A549 treated with ZK216348 at 1 μM for 4 hours (cell line): ENCODE measurements at places on chromosomes 2 and 18. TPM values are rescaled to one million over a fixed set of nuclear protein-coding genes. Genes with fewer than 3 reads are reported as not detected.

DLGAP1 gene
- total RNA-seq = 0.05 to 0.12 TPM (median 0.10 TPM) in 3 of 5 replicates, not detected in the others

PRKAG3 gene
- total RNA-seq = not detected in 5 replicates

CNGA3 gene
- not detected in 5 replicates for total RNA-seq

KRTCAP3 gene
- total RNA-seq = 0.64 to 0.94 TPM (median 0.74 TPM) in 5 replicates

FBXO48 gene
- total RNA-seq = 0.35 to 0.71 TPM (median 0.56 TPM) in 5 replicates

GTF2A1L gene
- total RNA-seq = not detected in 5 replicates

PROM2 gene
- 0.11 to 0.19 TPM (median 0.15 TPM) in 3 of 5 replicates, not detected in the others for total RNA-seq

MAP3K19 gene
- total RNA-seq = not detected in 5 replicates

TM4SF20 gene
- 5.9 to 9.9 TPM (median 8.4 TPM) in 5 replicates for total RNA-seq

FOSL2 gene
- 46.8 to 77.6 TPM (median 60.1 TPM) in 5 replicates for total RNA-seq
